Left cardiac atrium (tissue), 4 donors: ENCODE measurements at places on chromosomes 4 and X. TPM values are rescaled to one million over a fixed set of nuclear protein-coding genes. Genes with fewer than 3 reads are reported as not detected.

DUSP9 gene
- not detected for total RNA-seq

SOX3 gene
- total RNA-seq, result not detected

ADH4 gene
- total RNA-seq, result 0.27 TPM

CFAP47 gene
- total RNA-seq, result not detected

PDGFC gene
- 18.5 TPM for total RNA-seq

ASB12 gene
- total RNA-seq, result 1.4 TPM

HSFX2 gene
- not detected for total RNA-seq

OR13H1 gene
- total RNA-seq, result not detected

AWAT2 gene
- total RNA-seq, result not detected

TLR10 gene
- not detected for total RNA-seq

- no peak for DNase-seq
Observed at GRCh38 chr4:169846396-169846795, 88.7 kb upstream of the HPF1 start.

- no peak for DNase-seq
Observed at GRCh38 chr4:161841759-161842158, 322.0 kb downstream of the FSTL5 start.

DNA sequence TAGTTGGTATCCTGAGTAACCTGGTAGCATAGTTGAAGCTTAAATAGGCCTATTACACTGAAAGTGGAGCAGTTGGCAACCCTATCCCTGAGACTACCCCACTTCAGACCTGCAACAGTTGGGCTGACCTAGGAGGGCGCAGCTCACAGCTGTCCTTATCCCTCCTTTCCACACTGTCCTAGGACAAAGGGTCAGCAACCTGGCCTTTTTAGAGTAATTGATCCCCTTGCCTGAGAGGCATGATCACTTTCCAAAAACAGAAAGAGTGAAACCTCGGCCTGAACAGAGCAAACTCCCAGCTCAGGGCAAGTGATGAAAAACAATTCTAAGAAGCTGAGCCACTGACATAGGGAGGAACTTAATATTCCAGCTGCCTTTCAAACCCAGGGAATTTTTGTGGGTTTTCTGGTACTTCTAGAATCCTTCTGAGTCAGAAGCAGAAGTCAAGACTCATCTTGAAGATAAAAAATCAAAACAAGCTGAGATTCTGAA lies 94.9 kb upstream of the MYOZ2 start:
- DNase-seq, result no peak

- no peak for DNase-seq
Observed at GRCh38 chr4:52701207-52701606, 42.1 kb upstream of the USP46 start.

- DNase-seq, result no peak
Observed at GRCh38 chrX:43840265-43840664, 42.0 kb downstream of the MAOB start.

GRCh38 chrX:70001269-70001668 lies 48.5 kb downstream of the AWAT2 start:
- DNase-seq, result peak; percentile 47

- DNase-seq, result peak; percentile 17
Observed at GRCh38 chrX:310621-311155, 7.9 kb downstream of the GTPBP6 start.

DNA sequence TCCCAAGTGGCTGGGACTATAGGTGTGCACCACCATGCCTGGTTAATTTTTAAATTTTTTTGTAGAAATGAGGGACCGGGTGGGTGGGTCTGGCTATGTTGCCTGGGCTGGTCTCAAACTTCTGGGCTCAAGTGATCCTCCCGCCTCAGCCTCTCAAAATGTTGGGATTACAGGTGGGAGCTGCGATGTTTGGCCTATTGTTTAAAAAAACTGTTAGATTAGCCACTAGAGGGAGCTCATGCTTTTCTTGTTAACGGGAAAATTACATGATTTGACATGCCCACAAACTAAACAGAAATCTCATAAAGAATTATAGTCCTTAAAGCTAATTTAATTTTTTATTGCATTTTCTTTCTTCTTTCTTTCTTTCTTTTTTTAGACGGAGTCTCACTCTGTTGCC lies 5.0 kb upstream of the SDAD1 start:
- DNase-seq, result no peak

DNA sequence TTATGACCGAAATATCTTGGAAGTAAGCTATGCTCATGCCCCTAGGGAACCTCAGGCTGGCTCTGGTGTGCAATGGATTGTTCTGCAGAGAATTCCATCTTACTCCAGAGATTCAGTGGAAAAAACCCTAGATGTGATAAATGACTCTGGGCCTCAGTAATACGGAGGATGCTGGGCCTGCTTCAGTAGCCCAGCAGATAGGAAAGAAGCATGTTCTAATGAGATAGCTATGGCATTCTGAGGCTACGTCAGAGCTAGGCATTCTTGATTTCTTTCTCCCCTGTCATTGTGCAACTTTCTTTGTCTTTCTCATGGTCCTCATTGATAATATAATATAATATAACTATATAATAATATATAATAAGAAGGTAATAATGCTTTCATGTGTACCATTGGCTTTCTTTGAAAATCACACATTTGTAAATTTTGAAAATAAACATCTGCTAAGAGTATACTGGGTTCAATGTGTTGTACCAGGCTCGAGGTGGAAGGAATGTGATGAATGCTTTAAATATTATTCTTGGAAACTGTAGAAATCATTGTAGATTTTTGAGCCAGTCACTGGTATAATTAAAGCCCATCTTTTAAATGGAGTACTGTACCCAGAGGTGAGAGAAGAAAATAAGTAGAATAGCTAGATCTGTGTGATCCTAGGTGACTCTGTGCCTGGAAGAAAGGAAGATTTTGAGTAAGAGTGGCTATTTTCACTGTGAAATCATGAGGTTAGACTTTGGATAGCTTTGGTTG lies 152.0 kb downstream of the IL15 start:
- no peak for DNase-seq

DNA sequence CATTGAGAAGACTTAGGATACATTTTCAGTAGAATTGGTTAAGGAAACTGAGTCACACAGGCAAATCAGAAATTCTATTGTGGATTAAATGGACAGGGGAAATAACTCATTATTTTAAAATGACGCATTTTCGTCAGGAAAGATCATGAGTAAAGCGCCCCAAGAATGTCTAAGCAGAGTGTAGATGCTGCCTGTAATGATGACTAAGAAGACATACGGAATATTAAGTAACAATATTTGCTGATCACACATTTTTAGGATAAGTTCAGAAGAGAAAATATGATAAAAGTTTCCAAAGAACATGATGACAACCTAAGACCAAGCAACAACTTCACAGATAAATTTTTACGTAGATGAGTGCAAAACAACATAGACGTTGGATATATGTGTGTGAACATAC lies 596.3 kb upstream of the TENM3 start:
- no peak for DNase-seq

DNA sequence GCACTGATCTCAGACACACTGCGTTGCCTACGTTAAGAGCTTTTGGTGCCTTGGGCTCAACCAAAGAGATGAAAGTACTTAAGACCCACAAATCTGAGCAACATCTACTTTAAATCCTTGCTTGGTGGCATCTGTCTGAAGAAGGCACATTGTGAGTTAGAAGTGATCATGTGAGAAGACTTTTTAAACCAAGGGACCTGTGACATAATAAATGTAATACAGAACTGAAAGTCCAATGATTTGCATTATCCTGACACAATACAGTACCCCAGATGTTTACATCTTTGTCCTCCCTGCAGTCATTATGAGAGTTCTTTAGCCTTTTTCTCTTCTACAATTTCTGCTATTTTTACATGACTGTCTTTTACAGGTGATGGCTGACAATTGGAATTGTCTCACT lies 96.7 kb upstream of the FTHL17 start:
- no peak for DNase-seq

- DNase-seq, result no peak
Observed at GRCh38 chrX:21559417-21559816, 98.7 kb downstream of the KLHL34 start.

- DNase-seq, result no peak
Observed at GRCh38 chr4:175048906-175049305, 130.7 kb downstream of the ADAM29 start.

GRCh38 chr4:101125045-101125942 lies 222.0 kb downstream of the PPP3CA start:
- no peak for DNase-seq

GRCh38 chrX:96436105-96436504 lies 248.5 kb upstream of the DIAPH2 start:
- DNase-seq, result no peak

GRCh38 chr4:156377036-156377710 lies 423.5 kb upstream of the CTSO start:
- DNase-seq, result no peak

DNA sequence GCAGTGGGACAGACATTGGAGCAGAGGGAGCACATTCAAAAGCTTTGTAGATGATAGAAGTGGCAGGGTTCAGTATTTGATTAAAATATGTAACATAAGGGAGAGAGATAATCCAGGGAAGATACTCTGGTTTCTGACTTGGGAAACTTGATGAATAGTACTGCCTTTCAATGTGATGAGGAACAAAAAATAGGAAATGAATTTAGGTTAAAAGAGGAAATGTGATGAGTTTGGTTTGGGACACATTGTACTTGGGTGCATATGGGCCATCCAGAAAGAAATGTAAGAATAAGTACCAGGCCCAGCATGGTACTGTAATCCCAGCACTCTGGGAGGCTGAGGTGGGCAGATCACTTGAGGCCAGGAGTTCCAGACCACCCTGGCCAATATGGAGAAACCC lies 20.9 kb upstream of the NDNF start:
- no peak for DNase-seq

DNA sequence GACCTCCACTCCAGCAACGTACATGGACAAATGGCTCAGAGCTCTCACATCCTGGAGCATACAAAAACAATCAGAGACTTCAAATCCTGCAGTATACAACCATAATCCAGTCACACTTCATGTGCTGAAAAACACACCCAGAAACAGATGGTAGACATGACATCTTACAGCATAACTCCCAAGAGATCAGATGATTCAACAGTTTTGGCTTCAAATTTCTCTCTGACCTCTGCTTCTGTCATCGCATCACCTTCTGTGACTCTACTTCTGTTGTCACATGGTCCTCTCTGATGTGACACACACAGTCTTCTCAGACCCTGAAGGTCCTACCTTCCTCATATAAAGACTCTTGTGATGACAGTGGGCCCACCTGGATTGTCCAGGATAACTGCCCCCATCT lies 18.5 kb downstream of the SUV39H1 start:
- no peak for DNase-seq
